ENCODE measurements at places on chromosomes 16 and 17. TPM values are rescaled to one million over a fixed set of nuclear protein-coding genes. Genes with fewer than 3 reads are reported as not detected.

DNA sequence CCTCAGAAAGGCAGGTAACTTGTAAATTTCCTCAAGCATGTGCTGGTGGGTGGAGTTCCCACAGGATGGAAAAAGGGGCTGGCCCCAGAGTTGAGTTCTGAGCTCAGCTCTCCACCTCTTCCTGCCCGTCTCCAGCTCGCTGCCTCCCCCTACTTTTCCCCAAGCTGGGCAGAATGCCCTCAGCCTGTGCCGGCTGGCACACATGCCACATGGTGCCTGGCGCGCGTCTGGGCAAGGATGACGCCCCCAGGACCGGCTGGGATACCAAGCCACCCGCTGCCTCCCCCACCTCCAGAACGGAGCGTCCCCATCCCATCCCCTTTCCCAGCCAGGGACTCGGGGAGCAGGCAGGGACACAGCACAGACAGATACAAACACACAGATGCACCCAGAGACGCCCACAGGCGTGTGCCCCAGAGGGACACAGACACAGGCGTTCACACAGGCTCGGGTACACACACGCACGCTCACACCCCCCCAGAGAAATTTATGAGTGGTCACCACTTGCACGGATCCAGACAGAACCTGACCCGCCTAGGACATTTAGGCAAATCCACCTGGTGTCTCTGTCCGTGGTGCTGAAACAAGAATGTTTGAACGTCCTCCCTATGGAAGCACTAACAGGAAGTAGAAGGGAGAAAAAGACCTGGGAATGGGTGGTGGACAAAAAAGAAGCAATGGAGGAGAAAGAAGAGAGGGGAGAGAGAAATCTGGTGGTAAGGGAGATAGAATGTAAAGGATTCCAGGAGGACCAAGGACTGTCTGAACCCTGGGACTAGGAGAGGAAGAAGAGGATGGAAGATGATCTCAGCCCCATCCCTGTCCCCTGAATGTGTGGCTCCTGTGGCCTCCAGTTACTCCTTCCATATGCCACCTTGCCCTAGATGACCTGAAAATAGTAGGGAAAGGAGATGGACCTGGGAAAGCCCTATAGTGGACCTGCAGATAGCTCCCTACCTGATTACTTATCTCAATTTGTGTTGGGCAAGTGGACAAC, 15.5 kb downstream of the NEUROD2 start:
- DNase-seq: peak; percentile 62

GRCh38 chr17:80990921-80991644, 558 bp upstream of the CHMP6 start:
- DNase-seq: no peak

Gene OR4D2
- total RNA-seq: 0.08 TPM

Gene TP53TG3B
- total RNA-seq: not detected

- DNase-seq: no peak
Observed at GRCh38 chr17:48523010-48523409, 7.8 kb downstream of the HOXB1 start.

Gene PNMT
- not detected for total RNA-seq

GRCh38 chr17:34763728-34764665, 184.6 kb downstream of the TMEM132E start:
- DNase-seq: no peak

DNA sequence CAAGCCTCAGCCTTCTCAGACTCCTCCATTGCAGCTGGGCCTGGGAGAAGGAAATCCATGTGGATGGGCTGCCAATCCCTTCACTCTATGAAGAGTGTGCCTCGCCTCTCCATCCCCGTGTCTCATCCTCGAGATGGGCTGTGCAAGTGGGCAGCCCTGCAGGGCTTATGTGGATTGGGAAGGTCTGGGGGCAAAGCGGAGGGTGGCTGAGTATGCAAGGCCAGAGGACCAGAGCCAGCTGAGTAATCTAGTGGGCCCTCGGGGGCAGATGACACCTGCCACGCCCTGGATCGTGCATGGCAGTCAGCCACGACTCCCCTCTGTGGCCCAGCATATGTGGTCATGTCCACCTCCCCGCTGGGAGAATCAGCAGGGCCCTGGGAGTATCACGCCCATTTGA, 78.9 kb downstream of the IRX5 start:
- DNase-seq: no peak

Gene SNTB2
- total RNA-seq: 14.0 TPM

GRCh38 chr16:27950206-27950887, 113.2 kb downstream of the GSG1L start:
- DNase-seq: no peak

- no peak for DNase-seq
Observed at GRCh38 chr17:60163108-60163784, 13.5 kb downstream of the CA4 start.

DNA sequence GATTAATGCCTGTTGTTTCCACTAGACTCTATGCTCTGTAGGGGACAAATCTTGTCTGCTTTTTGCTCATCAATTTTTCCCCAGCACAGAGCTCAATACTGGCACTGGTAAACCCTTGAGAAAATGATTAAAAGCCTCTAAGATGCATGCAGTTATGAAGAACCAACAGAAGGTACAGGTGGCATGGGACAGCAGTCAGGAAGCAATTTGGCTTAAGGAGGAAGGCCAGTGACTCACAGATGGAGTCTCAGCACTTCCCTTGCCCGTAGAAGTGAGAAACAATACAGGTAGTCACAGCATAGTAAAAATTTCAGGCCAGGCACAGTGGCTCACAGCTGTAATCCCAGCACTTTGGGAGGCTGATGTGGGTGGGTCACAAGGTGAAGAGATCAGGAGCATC, 504.7 kb upstream of the RBFOX1 start:
- DNase-seq: no peak

GRCh38 chr16:21713549-21714368, 50.0 kb downstream of the OTOA start:
- DNase-seq: no peak

DNA sequence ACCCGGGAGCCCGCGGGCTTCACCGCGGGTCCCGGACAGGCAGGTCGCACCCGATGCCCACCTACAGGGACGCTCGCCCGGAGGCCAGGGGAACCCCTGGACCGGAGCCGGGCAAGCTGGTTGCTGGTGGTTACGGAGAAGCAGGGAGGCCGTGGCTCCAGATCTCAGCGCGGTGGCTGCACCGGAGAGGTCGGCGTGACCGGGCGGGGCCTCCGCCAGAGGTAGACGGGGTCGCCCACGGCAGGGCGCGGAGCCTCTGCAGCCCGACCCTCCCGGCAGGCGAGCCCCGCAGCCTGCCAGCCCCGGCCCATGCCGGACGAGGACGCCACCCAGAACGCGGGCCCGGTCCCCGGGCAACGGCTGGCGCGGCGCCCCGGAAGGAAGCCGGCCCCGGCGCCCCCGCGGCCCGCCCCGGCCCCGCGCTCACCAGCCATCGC, 341 bp downstream of the PCYT2 start:
- no peak for DNase-seq

DNA sequence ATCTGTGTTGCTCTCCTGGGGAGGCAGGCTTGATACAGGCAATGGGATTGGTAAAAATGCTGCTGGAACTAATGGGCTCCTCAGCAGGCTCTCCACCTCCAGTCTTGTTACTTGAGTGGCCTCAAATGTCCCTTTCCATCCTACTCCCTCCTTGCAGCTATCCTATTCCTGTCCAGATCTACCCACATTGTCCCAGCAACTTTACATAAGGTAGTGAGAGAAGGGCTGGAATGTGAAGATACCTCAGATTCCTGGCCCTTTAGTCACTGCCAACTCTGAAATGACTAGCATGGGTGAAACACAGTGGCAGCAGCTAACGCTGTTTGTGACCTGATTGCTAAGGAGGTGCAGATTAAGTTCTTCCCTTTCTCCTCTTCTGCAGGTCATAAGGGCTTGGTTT, 210.1 kb upstream of the HS3ST4 start:
- no peak for DNase-seq

GRCh38 chr17:40445751-40446468, 2.7 kb downstream of the IGFBP4 start:
- DNase-seq: no peak

- no peak for DNase-seq
Observed at GRCh38 chr16:81522108-81522701, 77.6 kb downstream of the CMIP start.

GRCh38 chr17:28788100-28788499, 44.3 kb downstream of the TRAF4 start:
- no peak for DNase-seq

GRCh38 chr16:11992008-11992584, 15.6 kb downstream of the SNX29 start:
- DNase-seq: no peak

DNA sequence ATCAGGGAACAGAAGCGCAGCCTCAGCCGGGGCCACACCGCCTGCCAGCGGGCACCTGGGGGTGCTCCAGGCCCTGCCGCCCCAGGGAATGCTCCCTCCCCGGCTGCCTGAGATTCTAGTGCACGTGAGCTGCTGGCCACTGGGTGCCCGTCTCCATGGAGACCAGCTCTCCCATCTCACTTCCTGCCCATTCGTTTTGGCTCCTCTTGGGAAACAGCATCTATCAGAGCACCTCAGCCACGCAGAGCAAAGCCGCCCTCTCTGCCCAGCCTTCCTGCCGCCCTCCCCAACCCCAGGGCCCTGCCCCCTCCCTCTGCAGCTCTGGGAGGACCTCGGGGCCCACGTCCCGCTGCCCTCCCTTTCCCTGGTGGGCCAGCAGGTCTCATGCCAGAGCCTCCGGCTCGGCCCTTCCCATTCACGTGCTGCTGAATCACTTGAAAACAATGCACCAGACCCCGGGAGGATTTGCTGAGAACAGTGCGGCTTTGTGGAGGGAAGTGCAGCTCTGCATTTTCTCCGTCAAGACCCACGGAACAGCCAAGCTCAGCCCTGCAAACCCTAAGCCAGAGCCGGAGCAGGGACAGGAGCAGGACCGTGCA, 19.4 kb downstream of the CEP295NL start:
- peak; percentile 97 for DNase-seq

GRCh38 chr17:63780507-63780906, 6.5 kb downstream of the DDX42 start:
- DNase-seq: peak; percentile 4

DNA sequence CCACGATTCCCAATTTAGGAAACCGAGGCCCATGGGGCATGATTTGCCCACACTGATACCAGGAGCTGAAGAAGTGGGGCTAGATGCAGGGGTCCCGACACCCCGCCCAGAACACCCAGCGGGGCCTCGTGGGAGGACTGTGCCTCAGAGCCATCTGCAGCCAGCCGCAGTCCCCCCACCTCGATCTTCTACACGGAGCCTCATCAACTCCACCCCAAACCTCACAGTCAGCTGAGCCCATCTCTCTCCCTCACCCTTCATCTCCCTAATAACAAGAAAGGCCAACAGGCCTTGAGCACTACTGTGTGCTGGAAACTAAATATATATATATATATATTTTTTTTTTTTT, 4.2 kb downstream of the ITGAE start:
- no peak for DNase-seq

DNA sequence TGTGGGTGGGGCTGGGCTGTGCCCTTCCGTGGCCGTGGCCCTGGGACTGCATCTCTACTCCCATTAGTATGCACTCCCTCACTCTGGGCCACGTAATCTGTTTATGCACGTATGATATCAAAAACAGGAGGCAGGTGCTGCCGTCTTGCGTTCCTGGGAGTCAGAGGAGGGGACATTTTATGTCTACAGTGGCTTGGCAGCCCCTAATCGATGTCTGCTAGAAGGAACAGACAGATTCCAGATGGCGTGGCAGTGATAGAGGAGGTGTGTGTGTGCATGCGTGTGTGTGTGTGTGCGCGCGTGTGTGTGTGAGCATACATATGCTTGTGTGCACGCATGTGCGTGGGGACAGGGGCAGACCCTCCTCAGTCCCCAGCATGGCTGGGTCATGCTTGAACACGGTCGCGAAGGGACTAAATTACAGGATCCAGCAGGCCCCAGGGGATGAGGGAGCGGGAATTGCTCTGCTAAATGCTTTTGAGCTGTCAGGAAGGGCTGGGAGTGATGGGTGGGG, 44.7 kb downstream of the SREBF1 start:
- no peak for DNase-seq

Gene GAS7
- 0.66 TPM for total RNA-seq

DNA sequence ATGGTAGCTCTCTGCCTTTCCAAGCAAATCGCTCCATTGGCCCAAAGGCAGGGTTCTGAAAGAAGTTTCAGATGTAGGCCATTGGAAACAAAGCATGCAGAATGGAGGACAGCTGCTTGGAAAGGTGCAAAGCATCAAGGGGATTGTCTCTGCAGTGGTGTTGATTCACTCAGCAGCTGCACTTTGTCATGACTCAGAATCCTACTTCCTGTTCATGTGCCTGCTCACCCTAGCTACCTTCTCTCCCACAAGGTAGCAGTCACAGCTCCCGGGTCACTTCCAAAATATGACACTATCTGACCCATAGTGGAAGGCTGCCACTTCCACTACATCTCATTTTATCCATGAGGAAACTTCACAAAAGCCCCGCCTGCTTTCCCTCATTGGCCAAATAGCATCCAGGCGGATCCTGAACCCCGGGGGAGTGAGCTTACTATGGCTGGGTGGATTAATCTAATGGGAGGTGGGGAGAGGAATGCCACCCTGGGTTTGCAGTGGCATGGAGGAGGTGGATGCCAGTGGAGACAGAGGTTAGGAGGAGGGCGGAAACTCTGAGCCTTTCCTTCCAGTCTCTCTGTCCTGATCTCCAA, 74.7 kb upstream of the NKD1 start:
- DNase-seq: peak; percentile 13

DNA sequence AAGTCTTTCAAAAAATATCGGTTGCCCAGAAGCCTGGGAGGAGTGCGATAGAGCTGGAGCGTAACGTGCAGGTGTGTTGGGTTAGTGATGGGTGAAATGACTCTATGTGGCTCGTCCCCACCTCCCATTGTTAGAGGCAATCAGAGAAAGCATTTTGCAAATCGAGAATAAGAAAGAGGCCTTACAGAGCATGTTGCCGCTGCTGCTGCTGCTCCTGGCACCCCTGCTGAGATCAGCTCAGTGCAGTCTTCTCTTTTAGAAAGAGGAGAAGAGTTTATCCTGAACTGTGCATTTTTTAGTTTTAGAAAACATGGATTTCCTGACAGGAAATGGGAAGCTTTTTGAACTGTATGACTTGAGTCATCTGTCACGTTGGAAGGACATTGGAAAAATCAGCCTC, 774.5 kb upstream of the RBFOX1 start:
- DNase-seq: no peak

- no peak for DNase-seq
Observed at GRCh38 chr17:79630126-79630525, 19.3 kb upstream of the RBFOX3 start.

DNA sequence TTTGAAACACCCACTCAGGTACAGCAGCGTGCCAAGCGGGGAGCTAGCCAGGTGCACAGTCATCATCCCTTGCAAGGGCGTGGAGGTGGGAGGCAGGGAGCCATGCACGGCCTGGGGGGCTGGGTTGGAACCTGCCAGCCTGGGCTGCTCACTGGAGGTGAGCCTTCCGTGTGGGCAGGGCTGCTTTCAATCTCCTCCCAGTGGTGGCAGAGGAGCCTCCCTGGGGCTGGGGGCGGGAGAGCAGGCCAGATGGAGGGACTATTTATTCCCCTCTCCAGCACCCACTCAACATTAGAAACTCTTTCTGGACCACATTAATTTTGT, 90.3 kb downstream of the KATNIP start:
- no peak for DNase-seq

- peak; percentile 86 for DNase-seq
Observed at GRCh38 chr17:75270218-75270965, 639 bp downstream of the MIF4GD start.
